ENCODE measurements at places on chromosomes 1 and 21.

- no peak for DNase-seq
Observed at GRCh38 chr1:115275216-115275615, 62.8 kb downstream of the NGF start.

DNA sequence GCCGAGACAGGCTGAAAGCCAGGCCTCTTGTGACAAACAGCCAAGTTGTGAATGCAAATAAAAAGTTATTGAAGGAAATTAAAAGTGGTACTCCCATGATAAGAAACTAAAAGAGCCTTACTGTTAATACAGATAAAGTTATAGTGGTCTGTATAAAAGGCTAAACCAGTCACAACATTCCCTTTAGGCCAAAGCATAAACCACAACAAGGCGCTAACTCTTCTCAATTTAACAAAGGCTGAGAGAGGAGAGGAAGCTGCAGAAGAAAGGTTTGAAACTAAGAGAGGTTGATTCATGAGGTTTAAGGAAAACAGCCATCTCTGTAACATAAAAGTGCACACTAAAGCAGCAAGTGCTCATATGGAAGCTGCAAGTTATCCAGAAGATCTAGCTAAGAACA lies 10.7 kb downstream of the C1orf105 start:
- DNase-seq, result no peak

DNA sequence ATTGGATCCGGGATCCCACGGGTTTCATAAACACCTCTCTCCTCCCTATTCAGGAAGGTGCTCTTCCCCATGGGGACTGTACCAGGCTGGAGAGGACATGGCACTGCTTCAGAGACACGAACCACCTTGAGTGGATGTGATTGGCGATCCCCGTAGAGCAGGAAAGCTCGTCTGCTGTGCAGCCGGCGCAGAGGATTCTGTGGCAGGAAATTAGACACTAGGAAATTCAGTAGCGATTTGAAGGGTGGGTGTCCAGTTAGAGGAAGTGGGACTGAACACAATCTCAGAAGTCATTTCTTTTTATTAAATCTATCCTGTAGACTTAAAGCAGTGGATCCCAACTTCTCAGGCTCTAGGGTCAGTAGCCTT lies 767 bp downstream of the PDIK1L start:
- no peak for DNase-seq

GRCh38 chr1:174397261-174397660 lies 50.5 kb upstream of the GPR52 start:
- DNase-seq, result no peak

DNA sequence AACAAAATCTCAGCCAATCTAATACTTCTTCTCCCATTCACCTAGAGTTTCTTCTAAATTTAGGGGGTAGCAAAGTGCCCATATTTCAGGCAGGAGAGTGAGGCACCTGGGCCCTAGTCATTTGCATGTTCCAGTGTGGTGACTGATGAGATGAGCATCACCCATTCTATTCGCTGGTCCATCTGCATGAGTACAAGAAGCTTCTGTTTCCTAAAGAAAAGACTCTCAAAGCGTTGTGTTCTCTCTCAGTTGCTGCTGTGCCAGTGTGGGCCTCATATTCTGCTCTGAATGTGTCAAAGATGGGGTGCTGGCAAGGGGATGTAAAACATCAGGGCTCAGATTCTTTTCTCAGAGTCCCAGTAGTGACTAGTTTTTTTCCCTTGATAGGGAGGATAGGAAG lies 16.1 kb upstream of the DPYD start:
- no peak for DNase-seq

- no peak for DNase-seq
Observed at GRCh38 chr1:228101614-228101993, 1.5 kb downstream of the C1orf35 start.

DNA sequence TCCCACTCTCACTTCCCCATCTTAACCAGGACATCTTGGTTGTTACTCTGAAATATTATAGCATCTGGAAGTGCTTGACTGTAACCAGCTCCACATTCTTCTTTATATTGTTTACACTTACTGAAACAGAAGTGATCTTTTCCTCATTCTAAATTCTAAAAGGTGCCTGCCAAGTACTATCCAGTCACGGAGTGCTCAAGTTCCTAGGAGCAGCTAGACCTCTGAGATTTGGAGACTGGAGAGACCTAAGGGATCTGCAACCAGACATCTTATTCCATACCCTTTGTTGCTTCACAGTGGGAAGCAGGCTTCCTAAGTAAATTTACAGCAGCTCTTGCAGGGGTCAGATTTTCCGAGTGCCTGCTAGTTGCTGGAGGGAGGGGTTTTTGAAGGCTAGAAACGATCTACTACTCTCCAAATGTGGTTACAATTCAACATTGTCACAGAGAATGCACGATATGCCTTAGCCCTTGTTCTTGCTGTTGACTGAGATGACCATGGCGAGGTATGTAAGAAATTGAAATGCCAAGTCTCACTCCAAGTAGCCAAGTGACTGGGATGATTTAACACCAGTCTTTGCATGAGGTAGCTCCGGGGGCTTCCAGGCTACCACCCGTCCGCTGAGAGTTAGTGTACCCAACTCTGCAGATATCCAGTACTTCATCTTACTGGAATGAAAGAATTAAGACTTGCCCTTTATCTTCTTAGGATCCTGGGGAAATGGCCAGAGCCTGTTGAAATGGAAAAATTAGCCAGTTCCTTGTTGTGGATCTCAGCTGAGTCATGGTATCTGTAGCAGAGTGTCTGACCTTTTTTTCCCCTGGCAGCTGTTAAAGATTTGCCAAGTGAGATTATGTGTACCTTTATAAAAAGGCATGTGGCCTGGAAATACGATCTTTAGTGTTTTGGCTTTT lies 150.8 kb downstream of the MAST2 start:
- DNase-seq, result no peak

DNA sequence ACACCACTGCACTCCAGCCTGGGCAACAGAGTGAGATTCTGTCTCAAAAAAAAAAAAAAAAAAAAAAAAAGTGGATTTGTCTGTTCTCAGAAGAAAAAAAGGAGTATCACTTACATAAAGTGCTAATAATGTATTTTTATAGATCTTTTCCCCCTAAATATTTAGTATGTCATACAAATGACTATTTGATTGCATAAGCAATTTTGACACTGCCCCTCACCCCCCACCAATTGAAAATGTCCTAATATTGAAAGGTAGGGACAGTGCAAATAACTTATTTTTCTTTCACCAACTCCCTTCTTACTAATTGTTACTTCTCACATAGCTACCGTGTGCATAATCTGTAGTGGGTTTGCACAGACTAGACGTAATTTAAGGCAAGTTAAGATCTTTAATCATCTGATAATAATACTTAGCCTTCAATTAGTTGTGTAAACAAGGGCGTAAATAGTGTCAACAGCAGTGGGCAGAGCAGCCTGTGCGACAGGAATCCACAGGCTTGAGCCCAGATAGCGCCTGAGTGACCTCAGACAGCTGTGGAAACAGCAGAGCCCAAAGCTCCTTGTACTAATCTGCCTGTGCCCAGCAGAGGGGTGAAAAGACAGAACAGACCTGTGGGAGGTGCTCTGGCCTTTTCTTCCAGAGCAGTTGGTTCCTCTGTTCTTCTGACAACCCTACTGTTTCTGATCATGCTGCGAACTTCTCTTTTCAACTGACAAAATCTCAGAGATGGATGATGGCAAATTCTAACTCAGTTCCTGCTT lies 4.5 kb upstream of the IER5 start:
- peak; percentile 40 for DNase-seq

DNA sequence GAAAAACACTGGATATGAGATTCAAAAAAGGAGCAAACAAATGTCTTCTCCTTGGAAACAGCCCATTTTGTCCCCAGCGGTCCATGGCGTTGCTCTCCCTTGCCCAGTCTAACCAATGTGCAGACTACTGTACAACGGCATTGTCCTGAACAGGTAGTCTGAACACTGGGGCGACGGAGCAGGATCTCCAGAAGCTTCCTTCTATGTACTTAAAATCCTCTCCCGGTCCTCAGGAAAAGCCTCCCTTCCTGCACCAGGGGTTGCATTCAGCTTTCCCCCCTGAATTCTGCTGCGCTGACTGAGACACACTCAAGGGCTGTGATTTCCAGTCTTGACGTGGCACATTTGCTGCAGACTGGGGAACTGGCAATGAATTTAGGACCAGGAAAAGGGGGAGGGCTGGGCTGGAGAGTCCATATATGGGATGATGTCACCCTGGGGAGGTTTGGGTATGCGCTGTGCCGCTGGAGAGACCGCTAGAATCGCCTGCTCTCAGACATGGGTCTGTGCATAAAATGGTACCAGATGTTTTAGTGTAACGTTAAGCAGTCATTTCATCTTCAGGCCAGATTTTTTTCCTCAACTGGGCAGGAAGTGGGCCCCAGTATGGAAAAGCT lies 275.9 kb upstream of the C1orf105 start:
- no peak for DNase-seq

- no peak for DNase-seq
Observed at GRCh38 chr1:5939271-5940170, 52.7 kb downstream of the NPHP4 start.

- no peak for DNase-seq
Observed at GRCh38 chr1:232367293-232367692, 262.6 kb downstream of the SIPA1L2 start.

DNA sequence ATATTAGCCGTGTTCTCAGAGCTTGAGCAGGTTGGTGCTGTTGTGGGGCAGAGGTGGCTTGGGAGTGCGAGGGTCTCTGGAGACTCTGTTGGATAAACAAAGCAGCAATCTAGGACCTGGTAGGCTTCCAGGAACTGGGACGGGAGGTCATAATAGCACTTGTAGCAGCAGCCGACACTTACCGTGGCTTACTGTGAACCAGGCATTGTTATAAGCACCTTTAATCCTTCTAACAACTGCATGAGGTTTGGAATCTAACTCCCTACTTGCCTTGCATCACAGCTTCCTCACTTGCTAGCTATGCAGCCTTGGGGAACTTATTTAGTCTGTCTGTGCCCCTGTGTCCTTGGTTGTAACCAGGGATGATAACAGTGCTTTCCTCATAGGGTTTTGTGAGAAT lies 94.9 kb downstream of the NAV1 start:
- no peak for DNase-seq
